ENCODE measurements at places on chromosomes 4 and X.

GRCh38 chr4:78417603-78418002 is 134.0 kb upstream of the ANXA3 start:
- no peak for DNase-seq

GRCh38 chrX:48532161-48532560 is 7.4 kb upstream of the TBC1D25 start:
- DNase-seq: no peak

DNA sequence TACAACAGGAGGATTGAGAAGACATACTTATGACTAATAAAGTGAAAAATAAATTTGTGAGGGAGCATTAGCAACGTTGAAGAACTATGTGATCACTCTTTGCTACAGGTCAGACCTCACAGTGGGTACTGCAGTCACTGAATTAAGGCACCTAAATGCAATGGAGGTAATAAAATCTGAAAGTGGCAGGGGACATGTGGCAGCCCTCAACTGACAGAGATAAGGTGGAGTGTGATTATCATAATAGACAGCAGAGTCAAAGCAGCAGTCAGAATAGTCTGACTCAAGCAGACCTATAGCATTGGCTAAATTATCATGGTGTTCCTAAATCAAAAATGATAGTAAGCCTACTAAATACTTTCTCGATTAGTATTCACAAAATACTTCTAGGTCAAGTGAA is 1220.5 kb downstream of the PCDH18 start:
- no peak for DNase-seq

DNA sequence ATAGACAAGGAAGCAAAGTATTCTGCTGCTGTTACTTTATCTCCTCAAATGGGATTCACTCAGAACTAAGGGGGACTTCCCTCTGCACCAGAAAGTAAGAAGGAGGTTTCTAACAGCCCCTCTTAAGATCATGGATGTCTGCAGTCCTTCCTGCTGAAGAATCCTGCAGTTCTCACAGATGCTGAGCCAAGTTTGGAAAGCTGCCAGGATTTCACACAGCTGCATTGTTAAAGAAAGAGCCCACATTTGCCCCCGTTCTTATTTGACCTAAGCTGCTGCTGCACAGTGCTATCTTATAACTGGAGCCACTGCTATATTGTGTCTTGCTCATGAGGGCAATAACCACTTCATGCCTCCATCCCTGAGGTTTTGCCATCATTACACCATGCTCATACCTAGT is 81.1 kb downstream of the FAAH2 start:
- no peak for DNase-seq

GRCh38 chr4:186844059-186844681 is 120.5 kb upstream of the FAT1 start:
- DNase-seq: no peak

GRCh38 chr4:74934016-74934831 is 1.3 kb downstream of the PARM1 start:
- DNase-seq: no peak

GRCh38 chrX:78532363-78532762 is 126.8 kb downstream of the RTL3 start:
- DNase-seq: no peak

DNA sequence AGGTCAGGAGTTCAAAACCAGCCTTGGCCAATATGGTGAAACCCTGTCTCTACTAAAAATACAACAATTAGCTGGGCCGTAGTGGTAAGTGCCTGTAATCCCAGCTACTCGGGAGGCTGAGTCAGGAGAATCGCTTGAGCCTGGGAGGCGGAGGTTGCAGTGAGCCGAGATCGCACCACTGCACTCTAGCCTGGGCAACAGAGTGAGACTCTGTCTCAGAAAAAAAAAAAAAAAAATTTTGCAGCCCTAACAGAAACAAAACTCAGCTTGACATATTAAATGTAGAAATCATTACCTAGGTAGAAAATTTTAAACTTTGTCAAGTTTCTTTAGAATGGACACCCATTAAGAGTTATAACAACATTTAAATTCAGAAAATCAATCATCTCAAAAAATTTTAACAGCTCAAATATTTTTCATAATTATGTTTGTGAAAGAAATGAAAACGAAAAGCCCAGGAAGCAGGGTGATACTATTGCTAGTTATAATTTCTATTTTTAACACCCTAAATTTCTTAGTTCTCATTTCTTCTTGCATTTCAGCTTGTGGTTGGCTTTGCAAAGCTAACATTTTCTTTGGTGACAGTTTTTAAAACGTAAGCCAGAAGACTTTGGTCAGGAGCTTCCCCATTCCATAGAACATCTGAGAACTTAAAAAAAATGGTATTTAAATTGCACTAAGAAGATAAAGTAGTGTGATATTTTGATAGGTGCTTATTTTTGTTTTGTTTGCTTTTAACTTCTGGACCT is 33.3 kb upstream of the RBBP7 start:
- DNase-seq: no peak

DNA sequence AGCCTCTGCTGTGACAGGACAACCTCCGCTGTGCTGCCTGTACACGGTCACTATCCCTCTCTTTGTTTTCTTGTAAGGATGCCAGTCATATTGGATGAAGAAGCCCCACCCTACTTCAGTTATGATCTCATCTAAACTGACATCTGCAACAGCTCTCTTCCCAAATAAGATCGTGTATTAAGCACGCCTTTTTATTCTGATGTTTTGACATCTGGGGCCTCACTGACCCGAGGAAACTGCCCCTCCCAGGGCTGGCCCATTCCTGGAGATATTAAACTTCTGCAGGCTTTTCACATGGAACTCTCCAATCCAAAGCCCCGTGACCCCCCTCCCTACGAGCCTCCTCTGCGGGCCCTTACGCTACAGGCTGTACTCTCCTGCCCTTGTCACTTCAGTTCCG is 232.0 kb downstream of the ARHGAP10 start:
- DNase-seq: no peak

DNA sequence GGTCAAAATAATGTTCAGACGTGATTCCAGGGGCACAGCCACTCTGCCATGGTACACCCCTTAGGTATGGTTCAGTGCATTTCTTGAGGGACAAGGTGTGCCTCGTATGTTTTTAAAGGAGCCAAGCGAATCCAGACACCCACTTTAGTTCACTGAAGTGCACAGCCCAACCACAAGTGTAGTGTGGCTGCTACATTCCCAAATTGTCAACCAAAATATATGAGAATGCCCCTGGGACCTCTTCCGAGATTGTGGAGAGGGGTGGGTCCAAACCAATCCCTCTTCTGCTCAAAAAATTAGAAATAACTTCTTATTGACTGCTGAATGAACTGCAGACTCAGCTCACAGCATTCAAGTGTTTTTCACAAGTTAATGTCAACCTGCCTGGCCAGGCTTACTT is 7.4 kb upstream of the BRS3 start:
- DNase-seq: no peak

- no peak for DNase-seq
Observed at GRCh38 chr4:163610648-163611047, 116.2 kb downstream of the TMA16 start.
